ENCODE measurements at places on chromosomes 7 and 10.
A peak's percentile ranks its signal among the peaks of the same experiment; 100 is the strongest.

DNA sequence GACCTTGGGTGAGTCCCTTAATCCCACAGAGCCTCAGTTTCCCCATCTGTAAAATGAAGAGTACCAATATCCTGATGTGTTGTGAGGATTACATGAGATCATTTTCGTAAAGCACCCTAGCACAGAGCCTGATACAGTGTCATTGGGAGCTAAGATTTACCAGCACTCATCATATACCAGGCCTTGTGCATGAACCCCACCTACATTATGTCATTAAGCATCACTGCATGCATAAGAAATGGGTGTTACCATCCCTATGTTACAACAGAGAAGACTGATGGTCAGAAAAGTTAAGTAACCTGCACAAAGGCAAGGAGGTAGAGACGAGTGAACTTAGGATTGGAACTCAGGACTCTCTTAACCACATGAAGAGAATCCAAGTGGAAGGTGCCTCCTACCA, 290.6 kb downstream of the KCNMA1 start:
- no peak for DNase-seq

DNA sequence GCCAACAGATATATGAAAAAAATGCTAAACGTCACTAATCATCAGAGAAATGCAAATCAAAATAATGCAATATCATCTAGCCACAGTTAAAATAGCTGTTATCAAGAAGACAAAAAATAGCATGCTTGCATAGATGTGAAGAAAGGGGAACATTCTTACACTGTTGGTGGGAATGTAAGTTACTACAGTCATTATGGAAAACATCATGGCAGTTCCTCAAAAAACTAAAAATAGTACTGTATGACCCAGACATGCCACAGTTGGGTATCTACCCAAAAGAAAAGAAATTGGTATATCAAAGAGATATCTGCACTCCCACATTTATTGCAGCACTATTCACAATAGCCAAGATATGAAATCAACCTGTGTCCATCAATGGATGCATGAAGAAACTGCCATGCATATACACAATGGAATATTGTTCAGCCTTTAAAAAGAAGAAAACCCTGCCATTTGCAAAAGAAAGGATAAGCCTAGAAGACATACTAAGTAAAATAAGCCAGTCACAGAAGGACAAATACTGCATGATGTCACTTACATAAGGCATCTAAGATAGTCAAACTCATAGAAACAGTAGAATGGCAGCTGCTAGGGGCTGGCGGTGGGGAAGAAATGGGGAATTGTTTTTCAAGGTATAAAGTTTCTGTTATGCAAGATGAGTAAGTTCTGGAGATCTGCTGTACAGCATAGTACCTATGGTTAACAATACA, 107.0 kb downstream of the PTPN20 start:
- no peak for DNase-seq

DNA sequence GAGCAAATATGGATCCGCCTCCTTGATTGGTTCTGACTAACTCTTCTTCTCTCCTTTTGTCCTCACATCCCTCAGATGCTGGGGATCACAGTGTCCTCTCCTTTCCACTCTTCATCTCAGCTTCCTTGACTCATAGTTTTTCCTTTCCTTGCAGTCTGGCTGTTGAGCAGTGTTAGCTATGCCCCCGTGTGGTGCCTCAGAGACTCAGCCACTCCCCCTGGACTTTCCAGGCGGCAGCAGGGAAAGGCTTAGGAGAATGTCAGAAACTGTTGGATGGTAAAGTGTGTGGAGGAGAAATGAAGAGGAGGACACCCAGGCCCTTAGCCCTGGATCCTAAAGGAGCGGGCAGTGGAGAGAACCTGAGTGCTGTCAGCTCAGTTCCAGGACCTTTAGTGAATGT, 267.5 kb downstream of the CELF2 start:
- DNase-seq: no peak

DNA sequence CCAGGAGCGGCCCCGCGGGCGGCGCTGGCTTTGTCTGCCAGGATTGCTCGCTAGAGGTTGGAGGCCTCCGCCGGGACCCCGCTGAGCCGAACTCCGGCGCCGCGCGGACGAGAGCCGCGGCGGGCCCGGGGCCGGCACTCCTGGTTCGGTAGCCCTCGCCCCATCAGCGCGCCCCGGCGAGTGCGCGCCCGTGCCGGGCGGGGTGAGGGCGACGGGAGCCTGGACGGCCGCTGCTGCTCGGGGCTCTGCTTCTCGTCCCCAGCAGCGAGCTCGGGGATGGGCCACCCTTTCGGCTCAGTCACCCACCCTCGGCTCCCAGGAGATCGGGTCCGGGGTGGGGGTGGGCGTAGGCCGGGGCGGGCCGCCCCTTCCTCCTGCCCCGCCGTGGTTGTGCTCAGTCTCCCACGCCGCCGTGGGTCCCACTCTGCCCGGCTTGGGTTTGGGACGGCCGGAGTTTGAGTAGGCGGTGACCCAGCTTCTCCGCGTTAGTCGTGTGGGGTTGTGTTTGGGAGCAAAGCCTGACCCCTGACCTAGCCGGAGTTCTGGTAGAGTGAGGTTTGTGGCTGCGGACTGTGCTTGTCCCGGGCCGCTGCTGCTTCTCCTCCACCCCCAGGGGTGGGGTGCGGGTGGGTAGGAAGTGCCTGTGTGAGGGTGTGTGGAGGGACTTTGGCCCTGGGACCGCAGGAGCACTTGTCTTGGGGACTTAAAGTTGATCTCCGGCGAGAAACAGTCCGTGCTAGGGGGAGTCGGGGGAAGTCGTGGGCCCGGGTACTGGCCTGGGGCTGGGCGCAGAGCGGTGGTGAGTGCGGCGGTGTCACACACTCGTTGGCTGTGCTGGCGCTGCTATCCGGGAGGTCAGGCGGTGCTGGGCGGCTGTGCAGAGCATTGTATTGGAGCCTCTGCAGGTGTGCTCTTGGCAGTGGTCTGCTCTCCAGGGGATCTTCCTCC, 677 bp downstream of the TSPAN14 start:
- DNase-seq: no peak

DNA sequence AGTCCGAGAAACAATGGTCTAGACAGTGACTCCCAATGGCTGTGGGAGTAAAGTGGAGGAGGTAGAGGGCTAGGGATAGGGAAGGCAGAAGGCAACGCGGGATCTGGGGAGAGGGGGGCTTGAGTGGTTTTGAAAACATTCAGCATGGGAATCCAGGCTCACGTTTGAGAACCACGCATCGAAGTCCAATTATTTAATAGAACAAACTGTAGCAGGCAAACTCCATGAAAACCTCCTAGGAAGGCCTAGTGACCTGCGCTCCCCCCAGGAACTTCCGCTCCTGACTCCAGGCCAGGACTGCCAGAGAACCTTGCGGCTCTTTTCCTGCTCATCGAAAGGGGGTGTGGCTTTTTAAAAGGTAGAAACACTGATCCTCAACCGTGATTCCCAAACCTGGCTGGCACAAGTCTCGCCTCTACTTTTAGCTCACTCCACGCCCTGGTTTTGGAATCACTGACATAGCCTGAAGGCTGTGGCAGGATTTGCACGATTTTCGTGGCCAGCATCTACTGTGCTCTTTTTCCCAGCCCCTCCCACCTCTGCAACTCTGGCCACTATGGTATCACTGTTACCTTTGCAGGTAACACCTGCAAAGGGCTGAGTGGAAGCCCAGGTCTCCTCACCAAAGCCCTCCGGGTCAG, 43.4 kb downstream of the MYOF start:
- peak; percentile 82 for DNase-seq

DNA sequence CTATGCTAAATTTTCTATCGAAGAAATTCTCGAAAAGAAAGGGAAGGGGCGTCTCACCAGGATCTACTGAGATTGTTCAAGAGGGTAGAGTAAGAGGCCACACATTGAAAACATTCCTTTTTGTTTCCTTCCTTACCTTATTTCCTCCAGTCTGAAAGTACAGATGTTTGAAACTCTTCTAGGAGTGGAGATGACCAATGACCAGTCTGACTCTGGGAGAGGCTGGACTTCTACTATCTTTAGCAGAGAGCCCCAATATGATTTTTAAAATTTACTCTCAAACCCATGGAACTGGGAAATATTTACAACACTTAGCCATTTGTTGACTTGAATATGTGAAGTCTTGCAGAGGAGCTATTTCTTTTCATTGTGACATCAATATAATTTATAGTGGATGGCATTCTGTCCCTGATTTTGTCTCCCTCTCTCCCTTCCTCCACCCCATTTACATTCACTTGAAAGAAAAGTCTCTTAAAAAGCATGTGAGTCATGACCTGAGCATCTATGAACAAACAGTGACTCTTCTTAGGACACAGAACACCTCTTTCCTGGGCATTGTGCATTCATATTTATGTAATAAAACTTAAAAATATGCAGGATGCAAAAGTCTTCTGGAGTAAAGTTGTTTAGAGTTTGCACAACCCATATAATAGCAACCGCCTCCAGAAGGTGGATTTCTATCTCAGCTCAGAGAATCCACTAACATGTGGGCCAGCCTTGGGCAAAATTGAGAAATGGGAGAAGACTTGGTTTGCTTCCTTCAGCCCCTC, 31.2 kb upstream of the BMPER start:
- DNase-seq: peak; percentile 73

DNA sequence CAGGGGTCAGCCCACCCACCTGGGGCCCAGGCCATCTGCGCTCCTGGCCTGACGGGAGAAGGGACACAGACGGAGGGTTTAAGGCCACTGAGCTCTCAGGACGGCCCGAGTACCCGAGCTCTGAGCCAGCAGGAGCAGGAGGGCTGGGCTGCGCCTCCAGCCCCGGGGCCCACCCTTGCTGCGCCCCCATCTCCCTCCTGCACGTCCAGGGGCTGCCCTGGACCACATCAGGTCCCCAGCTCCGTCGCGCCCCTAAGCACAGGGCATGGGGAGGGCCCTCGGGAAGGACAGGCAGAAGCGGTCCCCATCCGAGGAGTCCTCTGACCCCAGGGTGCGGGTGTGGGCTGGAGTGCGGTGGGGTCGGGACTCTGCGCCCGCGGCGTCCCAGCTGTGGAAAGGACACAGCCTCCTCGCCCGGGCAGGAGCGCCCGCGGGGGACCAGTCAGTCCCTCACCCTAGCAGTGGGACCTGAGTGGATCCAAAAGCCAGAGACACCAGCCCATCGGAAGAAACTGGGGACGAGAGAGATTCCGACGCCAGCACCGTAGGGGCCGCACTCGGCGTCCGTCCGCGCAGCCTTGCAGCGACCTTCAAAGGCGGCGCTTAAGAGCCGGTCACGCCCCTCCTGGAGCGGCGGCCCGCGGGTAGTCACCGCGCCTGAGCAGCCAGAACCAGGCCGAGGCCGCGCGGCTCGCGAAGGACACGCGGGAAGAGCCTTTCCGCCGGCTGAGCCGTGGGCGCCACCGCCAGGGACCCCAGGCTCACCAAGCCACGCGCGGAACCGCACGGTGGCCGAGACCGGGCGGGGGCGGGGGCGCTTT, 15.9 kb downstream of the CAMK2B start:
- DNase-seq: peak; percentile 32

- no peak for DNase-seq
Observed at GRCh38 chr7:48691788-48692187, 232.6 kb upstream of the CDC14C start.

GRCh38 chr7:44390701-44391100, 65.3 kb upstream of the CAMK2B start:
- no peak for DNase-seq

- peak; percentile 36 for DNase-seq
Observed at GRCh38 chr7:93245525-93246432, 13.6 kb downstream of the VPS50 start.

- no peak for DNase-seq
Observed at GRCh38 chr10:131183546-131184045, 127.9 kb downstream of the TCERG1L start.

DNA sequence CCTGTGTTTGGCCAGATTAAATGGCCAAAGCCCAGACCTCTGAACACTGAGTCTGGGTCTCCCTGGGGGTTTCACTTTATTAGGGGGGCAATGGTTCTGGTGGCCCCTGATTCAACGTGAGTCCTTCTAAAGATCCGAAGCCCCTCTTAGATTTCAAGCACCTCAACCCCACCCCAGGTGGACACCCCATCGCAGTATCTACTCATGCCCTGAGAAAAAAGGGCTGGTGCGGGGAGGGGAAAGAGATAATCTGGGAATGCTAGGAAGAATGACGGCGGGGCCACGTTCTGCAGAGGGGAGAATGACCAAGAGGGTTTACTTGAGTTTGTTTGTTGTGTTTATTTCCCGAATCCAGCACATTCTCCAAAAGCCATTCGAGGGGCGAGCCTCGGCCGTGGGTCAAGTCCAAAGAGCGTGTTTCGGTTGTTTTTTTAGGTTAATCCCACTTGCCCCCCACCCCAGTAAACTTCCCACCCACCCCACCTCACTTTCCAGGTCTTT, 832 bp downstream of the PDLIM1 start:
- no peak for DNase-seq

DNA sequence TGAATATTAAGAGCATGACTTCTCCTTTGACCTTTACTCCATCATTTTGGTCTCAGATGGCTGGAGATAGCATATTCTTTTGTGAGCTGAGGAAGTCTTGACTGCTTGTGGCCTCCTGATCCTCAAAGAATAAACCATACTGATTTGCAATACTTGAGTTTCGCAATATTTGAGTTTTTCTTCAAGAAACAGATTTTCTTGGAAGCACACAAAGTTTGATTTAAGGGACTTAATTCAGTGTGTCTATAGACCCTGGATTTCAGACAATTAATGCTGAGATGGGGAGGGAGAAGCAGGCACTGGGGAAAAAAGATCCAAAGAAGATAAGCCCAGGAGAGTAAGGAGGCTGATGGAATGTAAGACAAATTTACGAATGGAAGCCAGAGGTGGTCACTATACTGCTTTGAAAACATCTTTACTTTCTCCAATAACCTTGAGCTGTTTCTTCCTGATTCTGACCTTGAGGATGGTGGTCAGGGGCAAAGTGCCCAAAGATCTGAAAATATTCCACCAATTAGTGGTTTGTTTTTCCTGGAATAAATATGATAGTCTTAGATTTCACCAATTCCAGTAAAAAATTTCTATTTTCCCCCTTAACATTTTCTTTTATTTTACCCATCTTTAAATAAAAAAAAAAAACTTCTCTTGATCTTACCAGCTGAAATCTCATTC, 7.5 kb downstream of the EPDR1 start:
- DNase-seq: no peak

DNA sequence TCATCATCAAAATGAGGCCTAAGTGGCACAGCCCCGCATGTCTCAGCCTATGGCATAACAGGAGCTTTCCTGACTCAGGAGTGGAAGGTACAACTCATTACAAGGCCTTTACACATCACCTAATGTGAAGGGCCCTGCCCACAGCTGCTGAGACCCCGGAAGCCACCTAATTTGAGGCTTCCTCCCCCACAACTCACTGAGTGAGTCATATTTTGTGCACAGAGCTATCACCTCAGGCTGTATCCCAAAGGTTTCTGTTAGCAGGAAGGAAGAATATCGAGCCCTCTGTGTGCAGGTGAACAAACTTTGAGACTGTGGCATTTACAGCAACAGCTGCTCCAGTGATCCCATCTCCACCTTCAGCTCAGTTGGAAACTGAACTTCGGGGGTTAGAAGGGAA, 20.6 kb downstream of the HTR5A start:
- DNase-seq: no peak

DNA sequence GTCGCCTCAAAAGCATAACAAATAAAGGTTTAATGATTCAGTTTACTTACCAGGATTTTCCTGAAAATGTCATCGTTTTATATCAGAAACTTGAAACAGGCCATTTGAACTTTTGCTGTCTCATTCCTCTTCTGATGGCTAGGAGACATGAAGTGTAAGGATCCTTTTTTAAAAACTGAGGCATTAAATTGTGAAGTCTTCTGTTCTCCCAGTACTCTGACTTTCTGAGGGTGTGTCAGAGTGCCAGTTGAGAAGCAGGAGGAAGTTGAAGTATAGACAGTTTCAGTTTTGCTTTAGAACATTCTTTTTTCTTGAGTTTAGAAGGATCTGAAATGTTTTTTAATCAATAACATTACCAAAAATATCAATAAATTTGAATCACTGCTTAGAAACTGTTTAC, at the start of gene SAMD9L:
Gene SAMD9L, minus strand, starts transcription at position 242 of the 400 bp plus-strand sequence. CDS start 12,414 bp downstream, outside the sequence.
- DNase-seq: peak; percentile 31

- DNase-seq: no peak
Observed at GRCh38 chr7:76338298-76339084, 20.3 kb downstream of the YWHAG start.

Data from kidney capillary endothelial cell (primary cell).